Left ventricle myocardium superior (tissue), 1 donor: ENCODE measurements at places on chromosomes 4 and X. TPM values are rescaled to one million over a fixed set of nuclear protein-coding genes. Genes with fewer than 3 reads are reported as not detected.

GRCh38 chr4:13903901-13904300 is 276.4 kb upstream of the BOD1L1 start:
- no peak for DNase-seq

GRCh38 chr4:102543030-102543928 is 42.1 kb downstream of the NFKB1 start:
- DNase-seq = no peak

GRCh38 chr4:124883632-124884031 is 171.1 kb upstream of the ANKRD50 start:
- no peak for DNase-seq

DNA sequence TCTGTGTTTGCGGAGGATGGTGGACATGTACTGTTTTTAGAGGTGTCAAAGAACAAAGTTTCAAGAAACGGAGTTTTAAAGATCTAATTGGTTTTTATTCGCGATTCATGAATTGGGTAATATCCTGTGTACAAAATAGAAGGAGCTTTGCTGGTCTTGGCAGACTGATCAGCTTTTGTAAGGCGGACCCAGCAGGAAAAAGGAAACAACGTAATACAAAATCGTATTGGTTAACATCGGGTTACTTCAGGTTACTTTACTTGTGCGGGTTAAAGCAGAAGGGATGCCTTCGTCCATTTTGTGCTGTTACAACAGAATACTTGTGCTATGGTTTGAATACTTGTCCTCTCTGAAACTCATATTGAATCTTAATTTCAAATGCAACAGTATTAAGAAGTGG is 11.4 kb upstream of the NYX start:
- DNase-seq = no peak

DNA sequence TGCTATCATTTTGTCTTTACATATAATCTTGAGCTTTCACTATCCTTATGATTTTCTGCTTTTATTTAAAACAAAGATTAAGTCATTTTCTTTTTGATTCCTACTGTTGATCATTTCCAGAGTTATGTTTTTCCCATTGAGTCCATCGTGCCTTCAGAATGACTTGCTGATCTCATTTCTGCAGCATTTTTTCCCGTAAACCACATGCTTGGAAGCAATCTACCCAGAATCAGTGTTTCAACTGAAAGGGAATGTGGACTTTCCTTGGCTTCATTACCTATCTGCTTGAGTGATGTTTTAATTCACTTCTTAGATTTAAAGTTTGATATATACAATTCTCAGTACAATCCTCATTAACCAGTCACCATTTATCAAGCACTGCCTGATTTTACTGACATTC is 192.4 kb upstream of the FSTL5 start:
- no peak for DNase-seq

DNA sequence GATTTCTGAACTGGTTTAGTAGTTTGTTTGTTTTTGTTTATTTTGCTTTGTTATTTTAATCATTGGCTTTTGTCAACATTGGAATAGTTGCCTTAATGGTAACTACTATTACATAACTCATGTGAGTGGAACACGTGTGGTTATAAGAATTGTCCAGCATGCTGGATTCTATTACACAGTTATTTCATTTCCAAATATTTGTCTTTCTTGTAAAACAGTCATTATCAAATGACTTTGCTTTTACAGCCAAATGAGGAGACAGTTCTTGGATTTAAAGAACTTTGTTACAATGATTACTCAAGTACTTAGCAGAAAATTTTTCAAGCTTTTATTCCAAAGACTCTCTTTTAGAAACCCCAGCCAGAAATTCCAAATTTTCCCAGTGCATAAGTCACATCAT is 516.1 kb upstream of the MAGEB2 start:
- DNase-seq = no peak

DNA sequence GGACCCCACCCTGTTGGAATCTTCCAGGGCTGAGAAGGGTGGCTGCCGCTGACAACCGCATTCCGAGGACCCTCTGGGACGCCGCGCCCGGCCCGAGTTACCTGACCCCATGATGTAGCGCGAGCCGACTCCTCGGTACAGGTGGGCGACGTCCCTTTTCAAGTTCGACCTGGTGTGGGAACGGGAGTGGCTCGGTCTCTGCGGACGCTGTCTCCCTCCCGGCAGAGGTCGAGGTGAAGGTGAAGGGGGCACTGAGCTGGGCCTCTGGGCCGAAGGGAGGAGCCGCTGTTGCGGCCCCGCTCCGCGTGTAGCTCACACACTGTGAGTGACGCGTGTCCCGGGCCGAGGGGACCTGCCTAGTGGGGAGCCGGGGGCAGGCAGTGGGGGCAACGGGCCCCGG is 4.5 kb downstream of the GTPBP6 start:
- DNase-seq = peak; percentile 26

DNA sequence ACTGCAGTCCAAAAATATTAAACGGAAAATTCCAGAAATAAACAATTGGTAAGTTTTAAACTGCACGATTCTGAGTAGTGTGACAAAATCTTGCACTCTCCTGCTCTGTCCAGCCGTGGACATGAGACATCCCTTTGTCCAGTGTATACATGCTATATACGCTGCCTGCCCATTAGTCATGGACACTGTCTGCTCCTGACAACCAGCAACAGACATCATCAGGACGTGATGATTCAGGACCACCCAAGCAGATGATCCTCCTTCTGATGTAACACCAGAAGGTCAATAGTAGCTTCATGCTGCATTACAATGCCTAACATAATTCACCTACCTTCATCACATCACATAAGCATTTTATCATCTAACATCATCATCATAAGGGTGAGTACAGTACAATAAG is 36.3 kb downstream of the ATRX start:
- DNase-seq = no peak

DNA sequence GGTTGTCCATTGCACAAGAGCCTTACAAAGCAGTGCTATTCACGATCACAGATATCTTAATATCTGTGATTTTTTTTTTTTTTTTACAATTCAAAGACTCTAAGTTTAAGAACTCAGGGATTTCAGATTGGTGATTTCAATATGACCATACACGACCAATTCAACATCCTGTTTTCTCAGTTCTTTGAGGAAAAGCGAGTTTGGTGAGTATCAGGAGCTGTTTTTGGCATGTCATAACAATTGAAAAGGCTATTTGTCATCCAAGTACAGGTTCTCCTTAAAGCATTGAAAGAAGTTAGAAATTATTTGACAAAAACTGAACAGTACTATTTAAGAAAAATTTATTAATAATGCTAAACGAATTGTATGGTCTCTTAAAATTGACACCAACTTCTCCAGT is 9.1 kb upstream of the ARHGEF6 start:
- DNase-seq = no peak

GRCh38 chrX:108299101-108299591 is 139.1 kb downstream of the COL4A6 start:
- no peak for DNase-seq

DNA sequence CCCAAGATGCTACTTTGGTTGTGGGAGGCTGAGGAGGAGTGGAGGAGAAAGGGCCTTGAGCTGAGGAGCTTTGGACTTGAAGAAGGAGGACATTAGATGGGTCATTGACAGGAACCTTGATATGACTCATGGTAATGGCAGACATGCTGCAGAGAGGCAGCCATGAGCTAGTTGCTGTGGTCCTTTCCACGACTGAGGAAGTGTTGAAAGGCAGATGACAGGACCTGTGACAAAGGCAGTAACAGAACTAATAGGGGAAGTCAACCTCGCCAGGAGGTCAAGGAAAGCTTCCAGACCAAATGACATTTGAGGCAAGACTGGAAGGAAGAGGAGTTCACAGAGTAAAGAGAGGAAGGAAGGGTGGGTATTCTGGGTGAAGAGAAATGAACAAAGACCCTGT is 7.6 kb upstream of the XPNPEP2 start:
- DNase-seq = no peak

DNA sequence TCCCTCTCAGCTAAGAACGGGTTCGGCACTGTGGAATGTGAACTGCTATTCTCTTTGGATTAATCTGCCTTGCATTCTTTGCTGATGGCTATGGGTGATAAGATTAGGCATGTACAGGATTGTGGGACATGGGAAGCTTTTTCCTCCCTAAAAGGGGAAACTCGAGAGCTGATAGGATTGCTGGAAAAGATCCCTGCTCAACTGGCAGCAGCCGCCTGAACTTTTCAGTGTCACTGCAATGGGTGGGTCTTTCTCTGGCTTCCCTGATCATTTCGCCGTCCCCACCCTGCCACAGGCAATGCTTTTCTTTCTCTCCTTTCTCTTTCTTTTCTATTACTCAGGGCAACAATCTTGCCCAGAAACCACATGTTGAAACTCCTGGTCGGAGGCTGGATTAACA is 20.5 kb downstream of the PAGE2 start:
- no peak for DNase-seq

DNA sequence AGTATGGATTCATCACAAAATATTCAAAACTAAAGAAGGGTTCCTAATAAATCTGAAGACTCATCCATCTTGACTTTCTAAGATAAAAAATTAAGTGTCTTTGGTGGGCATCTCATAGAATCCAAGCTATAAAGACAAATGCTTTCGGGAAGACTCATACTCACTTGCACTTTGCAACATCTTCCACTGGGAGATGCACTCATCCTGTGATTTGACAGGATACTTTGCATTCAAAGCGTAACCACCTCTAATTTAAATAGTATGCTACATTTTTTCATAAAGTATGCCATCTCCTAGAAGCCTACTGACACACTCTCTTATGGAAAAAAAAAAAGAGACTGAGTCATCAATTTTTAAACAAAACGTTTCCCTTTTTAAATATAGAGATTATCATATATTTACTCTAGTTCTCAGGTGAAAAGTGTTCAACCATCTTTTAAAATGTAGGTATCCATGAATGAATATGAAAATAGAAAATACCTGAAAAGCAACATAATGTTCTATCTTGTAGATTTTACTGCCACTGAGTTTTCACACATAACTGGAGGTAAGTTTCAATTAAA is 119.6 kb downstream of the KLHL13 start:
- DNase-seq = no peak

- peak; percentile 82 for DNase-seq
Observed at GRCh38 chrX:118975831-118976598, 1.6 kb downstream of the LONRF3 start.

The DIPK2B gene
- 20.8 TPM for total RNA-seq

The MAPK10 gene
- total RNA-seq = 3.2 TPM

The POU4F2 gene
- not detected for total RNA-seq

The GIMD1 gene
- not detected for total RNA-seq

The FABP2 gene
- not detected for total RNA-seq

The PLK4 gene
- 1.3 TPM for total RNA-seq
